Caki2 (cell line): ENCODE measurements at places on chromosomes 6 and 20. TPM values are rescaled to one million over a fixed set of nuclear protein-coding genes. Genes with fewer than 3 reads are reported as not detected.

C2 gene
- 3.2 and 7.7 TPM in 2 replicates for total RNA-seq

C6orf141 gene
- total RNA-seq = not detected in 2 replicates

TMC2 gene
- total RNA-seq = not detected in 2 replicates

SLC12A5 gene
- total RNA-seq = 7.9 TPM in 1 of 2 replicates, not detected in the other

TRAPPC3L gene
- total RNA-seq = not detected in 2 replicates

SLC26A8 gene
- total RNA-seq = not detected in 2 replicates

PTK6 gene
- 3.2 and 4.4 TPM in 2 replicates for total RNA-seq

- DNase-seq = no peak
Observed at GRCh38 chr6:127162836-127163235, 44.4 kb downstream of the RSPO3 start.

DNA sequence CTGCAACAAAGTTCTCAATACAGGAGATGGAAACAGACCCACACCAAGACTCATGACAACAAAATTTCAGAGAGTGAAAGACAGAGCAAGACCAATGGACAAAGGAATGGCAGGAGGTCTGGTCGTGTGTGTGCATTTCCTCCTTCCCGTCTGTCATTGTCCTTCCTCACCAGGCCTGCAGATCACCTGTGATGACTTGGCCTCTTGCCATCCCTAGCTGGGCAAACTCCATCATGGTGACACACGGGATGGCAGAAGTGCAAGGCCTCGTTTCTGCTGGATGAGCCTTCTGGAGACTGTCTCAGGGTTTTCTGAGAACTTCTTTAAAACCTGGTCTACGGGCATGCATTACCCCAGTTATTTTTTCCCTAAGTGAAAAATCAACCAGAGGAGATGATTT, 49.2 kb downstream of the RPP21 start:
- no peak for DNase-seq

GRCh38 chr20:61876952-61877728, 188.5 kb downstream of the TAF4 start:
- DNase-seq = no peak

- DNase-seq = no peak
Observed at GRCh38 chr20:60224914-60225313, 266.7 kb downstream of the CDH26 start.

GRCh38 chr6:11335826-11336225, 103.4 kb upstream of the NEDD9 start:
- no peak for DNase-seq

GRCh38 chr6:138073264-138073663, 34.0 kb downstream of the PERP start:
- no peak for DNase-seq

DNA sequence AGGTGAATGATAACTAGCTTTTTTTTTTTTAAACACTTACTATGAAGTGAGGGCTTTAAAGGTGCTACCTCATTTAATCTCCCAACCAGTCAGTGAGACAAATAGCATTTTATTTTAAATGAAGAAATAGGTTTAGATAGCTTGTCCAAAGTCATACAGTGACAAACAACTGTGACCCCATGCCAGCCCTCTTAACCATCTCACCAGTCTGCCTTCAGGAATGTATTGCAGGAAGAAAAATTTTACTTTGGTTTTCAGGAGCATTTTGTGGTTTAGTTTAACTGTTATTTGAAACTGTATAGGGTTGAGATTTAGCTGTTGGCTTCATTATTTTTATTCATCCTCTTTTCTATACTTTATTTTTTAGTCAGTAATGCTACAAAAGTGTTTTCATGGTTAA, 18.6 kb downstream of the DSE start:
- DNase-seq = no peak

DNA sequence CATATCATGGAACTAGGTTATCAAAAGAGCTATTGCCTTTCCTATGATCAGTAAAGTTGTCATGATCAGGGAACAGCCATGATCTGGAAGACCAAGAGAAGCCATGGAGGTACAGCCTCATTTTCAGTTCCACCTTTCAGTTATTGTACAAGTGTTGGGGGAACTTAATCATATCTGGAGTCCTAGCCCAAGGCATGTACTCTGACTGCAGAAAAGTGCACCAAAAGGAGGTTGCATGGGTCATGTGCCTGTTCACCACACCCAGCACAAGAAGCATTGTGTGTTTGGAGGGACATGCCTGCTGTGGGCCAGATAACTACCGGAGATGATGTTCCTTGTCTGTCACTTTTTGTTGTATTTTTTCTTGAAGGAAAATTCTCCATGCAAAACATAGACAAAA, 185.8 kb upstream of the MAN1A1 start:
- no peak for DNase-seq

GRCh38 chr20:50330504-50331313, 140.1 kb downstream of the CEBPB start:
- no peak for DNase-seq

DNA sequence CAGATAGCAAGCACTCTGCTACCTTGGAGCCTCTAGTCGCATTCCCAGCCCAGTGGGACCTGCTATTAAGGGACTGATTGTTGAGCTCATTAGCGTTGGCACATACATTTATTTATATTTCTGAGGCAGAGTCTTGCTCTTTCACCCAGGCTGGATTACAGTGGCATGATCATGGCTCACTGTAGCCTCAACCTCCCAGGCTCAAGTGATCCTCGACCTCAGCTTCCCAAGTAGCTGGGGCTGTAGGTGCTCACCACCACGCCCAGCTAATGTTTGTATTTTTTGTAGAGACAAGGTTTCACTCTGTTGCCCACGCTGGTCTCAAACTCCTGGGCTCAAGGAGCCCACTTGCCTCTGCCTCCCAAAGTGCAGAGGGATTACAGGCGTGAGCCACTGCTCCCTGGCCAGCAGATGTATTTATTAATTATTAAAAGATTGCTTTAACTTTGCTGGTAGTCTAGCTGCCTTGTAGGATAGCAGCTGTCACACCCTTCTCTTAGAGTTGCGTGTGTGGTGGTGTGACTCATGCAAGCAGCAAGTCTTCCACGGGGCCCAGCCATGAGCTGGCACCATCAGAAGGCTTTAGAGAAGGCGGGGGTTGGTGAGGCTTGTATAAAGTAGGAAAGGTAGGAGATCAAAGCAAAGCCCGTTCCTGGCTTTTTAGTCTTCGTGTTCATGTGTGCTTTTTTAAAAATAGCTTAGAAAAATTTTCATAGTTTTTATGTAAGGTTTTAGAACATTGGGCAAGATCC, 16.5 kb downstream of the ACTR5 start:
- DNase-seq = peak; percentile 87

- DNase-seq = no peak
Observed at GRCh38 chr6:98335594-98335993, 498.8 kb upstream of the POU3F2 start.

- DNase-seq = no peak
Observed at GRCh38 chr20:53660078-53660909, 66.7 kb upstream of the ZNF217 start.

GRCh38 chr6:38796850-38797249, 81.7 kb downstream of the DNAH8 start:
- DNase-seq = peak; percentile 11

DNA sequence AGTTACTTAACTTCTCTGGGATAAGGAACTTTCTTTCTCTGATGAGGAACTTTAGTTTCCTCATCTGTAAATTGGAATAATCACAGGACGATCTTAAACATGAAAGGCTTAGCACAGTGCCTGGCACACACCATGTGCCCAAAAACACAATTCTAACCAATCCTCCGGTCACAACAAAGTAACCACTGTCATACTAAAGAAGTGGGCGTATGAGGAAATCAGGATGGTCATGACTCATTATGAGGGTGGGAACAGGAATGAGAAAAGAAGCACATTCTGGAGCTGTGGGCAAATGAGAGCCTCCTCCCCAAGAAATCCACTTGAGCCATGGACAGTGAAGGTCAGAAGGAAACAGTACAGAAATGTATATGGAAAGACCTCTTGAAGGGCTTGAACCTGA, 82.9 kb downstream of the LRFN2 start:
- no peak for DNase-seq

GRCh38 chr20:38579219-38579910, 1.6 kb upstream of the ADIG start:
- DNase-seq = no peak

DNA sequence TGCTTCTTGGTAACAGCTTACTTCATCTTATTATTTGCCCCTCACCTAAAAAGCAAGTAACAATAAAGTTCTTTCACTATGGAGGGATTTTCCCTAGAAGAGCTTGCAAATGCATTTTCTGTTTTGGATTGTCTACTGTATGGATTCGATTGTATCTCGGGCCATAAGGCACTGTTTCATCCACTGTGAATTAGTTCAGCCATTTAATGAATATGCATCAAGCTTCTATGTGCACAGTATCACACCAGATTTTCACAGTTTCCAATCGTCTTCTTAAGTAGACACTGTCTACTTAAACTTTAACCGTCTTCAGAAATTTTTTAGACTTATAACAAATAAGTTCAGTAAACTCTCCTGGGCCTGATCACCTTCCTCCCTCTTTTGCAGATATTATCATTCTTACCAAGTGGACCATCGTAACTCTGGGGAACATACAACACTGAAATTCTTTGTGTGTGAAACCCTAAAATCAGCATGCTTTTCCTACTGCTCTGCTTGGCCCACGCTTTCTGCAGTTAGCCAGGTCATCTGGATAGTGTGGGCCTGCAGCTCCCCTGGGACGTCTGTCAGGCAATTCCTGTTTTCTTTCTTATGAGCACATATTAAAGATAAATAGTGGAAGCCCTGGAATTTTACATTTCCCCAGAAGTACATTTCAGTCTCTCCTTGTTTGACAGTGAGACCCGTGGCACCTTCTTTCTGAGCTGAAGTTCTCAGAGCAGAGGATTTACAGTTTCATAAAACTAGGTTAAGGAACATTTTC, 136.5 kb upstream of the PDE10A start:
- no peak for DNase-seq

DNA sequence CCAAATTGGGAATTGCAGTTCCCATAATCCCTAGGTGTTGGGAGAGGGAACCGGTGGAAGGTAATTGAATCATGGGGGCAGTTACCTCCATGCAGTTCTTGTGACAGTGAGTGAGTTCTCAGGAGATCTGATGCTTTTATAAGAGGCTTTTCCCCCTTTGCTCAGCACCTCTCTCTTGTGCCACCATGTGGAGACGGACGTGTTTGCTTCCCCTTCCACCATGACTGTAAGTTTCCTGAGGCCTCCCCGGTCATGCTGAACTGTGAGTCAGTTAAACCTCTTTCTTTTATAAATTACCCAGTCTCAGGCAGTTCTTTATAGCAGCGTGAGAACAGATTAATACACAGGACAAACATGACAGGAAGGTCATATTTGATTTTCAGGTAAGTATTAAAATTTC, 25.3 kb upstream of the HECA start:
- DNase-seq = peak; percentile 9

- no peak for DNase-seq
Observed at GRCh38 chr6:54214286-54214685, 94.0 kb upstream of the TINAG start.

GRCh38 chr20:15902493-15902892, 670.8 kb downstream of the KIF16B start:
- DNase-seq = no peak

- no peak for DNase-seq
Observed at GRCh38 chr6:20583444-20583800, 49.2 kb downstream of the CDKAL1 start.

DNA sequence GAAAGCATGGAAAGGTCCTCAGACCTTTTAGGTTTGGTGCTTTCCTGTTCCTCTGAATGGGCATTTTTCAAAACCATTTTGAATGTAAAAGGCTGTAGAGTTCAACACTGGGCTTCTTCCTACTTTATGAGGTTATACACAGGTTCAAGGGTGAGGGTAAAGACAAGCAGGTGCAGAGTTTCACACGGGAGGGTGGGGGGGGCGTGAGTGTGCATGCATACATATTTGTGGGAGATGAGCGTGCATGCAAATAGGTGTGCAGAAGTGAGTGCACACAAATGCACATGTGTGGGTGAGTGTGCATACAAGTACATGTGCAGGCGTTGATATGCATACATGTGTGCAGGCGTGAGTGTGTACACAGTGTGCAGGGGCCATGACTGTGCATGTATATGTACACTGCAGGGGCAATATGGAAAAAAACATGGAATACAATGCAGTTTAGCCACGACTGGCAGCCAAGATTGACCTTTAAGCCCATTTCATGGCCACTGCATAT, 183.1 kb downstream of the GMPR start:
- no peak for DNase-seq

DNA sequence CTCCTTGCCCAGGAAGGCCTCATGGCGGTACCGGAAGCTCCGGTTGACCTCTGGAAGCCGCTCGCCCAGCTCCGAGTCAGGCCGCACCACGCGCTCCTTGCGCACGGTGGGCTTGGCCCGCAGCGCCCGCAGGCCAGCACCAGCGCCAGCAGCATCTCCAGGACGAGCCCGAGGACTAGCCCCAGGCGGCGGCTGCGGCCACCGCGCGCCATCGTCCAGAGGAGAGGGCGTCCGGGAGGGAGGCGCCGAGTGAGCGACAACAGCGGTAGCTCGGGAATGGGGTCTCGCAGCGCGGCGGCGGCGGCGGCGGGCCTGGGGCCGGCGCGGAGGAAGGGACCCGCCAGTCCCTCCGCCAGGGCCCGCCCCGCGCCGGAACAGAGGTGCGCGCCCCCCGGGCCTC, 27.6 kb upstream of the CGA start:
- DNase-seq = no peak

DNA sequence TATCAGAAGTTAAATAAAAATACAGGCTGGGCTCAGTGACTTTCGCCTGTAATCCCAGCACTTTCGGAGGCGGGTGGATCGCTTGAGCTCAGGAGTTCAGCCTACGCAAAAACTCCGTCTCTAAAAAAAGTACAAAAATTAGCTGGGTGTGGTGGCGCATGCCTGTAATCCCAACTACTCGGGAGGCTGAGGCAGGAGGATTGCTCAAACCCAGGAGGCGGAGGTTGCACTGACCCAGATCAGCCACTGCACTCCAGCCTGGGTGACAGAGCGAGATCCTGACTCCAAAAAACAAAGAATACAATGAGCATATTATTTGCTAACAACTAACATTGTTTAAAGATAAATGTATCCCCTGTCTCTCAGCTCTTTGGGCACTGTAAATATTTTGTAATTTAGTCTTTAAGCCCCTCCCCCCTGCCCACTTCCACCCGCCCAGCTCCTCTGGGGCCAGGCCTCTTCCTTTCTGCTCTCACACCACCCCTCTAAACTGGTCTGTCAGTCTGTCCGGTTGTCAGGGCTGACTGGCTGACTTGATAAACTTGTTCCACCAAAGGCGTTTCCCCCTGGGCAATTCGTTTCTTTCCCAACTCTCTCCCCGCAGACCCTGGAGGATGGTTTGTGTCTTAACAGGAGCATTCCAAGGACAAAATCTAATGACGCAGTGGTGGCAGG, 62.4 kb upstream of the QKI start:
- no peak for DNase-seq

- DNase-seq = no peak
Observed at GRCh38 chr20:56715309-56715708, 86.2 kb downstream of the TFAP2C start.

DNA sequence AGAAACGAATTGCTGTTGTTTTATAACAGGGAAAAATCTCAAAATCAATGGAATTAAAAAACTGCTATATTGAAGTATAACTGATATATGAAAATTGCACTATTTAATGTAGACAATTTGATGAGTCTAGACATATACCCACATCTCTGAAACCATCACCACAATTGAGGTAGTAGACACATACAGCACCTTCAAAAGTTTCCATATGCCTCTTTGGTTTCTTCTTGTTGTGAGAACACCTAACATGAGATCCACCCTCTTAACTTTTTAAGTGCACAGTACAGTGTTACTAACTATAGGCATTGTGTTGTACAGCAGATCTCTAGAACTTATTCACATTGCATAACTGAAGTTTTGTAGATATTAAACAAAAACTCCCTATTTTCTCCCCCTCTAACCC, 14.0 kb upstream of the SLC17A5 start:
- no peak for DNase-seq

- no peak for DNase-seq
Observed at GRCh38 chr20:53364646-53365045, 229.0 kb downstream of the ZNF217 start.

GRCh38 chr6:36566418-36566905, 19.2 kb upstream of the STK38 start:
- no peak for DNase-seq
